GM23248 (cell line): ENCODE measurements at places on chromosomes 5 and 9.
A peak's percentile ranks its signal among the peaks of the same experiment; 100 is the strongest.

GRCh38 chr5:53397845-53398244 lies 82.6 kb upstream of the FST start:
- DNase-seq = peak; percentile 87

GRCh38 chr9:77985996-77986395 lies 45.6 kb downstream of the GNAQ start:
- DNase-seq = no peak

GRCh38 chr5:93532370-93532769 lies 48.6 kb downstream of the NR2F1-AS1 start:
- peak; percentile 92 for DNase-seq

- DNase-seq = no peak
Observed at GRCh38 chr5:123721675-123722276, 209.8 kb downstream of the CSNK1G3 start.

- DNase-seq = peak; percentile 17
Observed at GRCh38 chr5:92678640-92679039, 902.4 kb downstream of the NR2F1-AS1 start.

GRCh38 chr9:100601216-100601615 lies 23.3 kb downstream of the CAVIN4 start:
- DNase-seq = peak; percentile 84
